ENCODE measurements at places on chromosomes 7 and 10. TPM values are rescaled to one million over a fixed set of nuclear protein-coding genes. Genes with fewer than 3 reads are reported as not detected.

The PDE6C gene
- total RNA-seq = not detected

The ARL3 gene
- 16.6 TPM for total RNA-seq

The PRKG1 gene
- total RNA-seq = 2.8 TPM

The SLC16A12 gene
- 0.31 TPM for total RNA-seq

DNA sequence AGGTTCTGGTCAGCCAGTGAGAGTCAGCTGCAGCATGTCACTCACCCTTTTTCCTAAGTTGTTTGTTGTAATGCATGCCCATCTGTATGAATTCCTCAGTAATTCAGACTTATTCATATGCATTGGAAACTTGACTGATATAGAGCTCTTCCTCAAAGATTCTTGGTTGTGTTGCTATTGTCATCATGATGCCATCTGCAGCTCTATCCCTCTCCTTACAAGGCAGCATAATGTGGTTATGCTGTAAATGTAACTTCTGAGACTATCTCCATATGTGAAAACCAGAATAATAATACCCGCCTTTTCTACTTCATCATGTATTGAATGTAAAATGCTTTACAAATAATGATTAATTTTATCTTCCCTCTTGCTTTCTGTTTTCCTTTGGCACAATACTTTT is 252.6 kb upstream of the MTPN start:
- DNase-seq = no peak

DNA sequence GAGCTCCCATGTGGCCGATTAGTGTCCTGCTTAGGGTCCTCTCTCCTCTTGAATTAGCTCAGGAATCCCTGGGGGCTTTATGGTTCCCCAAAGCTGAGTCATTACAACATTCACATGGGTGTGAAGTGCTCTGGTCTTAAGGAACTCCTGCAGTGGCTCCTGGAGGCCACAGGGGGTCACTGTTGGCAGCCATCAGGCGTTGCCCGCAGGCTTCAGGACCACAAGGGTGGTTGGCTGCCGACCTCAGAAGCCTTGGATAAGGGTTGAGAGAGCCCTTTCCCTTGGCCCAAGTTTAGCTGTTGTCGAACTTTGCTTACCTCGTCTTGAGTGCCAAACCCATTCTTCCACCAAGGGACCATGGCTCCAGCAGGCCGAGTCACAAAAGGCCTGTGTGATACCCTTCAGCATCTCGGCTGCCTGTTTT is 61.7 kb downstream of the SH2D4B start:
- no peak for DNase-seq

GRCh38 chr10:88092973-88093372 is 229.5 kb downstream of the PTEN start:
- no peak for DNase-seq

DNA sequence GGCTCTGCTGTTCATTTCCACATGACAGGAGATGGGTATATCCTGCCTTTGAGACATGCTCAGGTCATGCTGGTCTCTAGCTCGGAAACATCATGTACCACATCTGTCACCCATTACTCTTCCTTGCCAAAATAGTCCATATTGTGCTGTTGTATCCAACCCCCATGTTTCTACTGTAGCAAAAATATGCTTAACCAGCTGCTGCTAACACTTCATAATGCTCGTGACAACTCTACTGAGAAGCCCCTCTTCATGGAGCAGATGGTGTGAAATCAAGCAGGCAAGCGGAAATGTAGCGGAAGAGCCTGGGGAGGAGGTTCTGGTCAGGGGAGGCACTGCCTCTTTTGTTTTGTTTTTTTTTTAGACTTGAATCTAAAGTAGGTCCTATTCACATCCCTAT is 82.9 kb downstream of the NPY start:
- DNase-seq = no peak

GRCh38 chr10:131888186-131888604 is 12.6 kb upstream of the PPP2R2D start:
- DNase-seq = peak; percentile 27

- DNase-seq = no peak
These were observed 81.0 kb downstream of the HACD1 start for GRCh38 chr10:17536221-17536620.

GRCh38 chr10:86306628-86307278 is 59.8 kb downstream of the GRID1 start:
- DNase-seq = no peak

- no peak for DNase-seq
These were observed 378.8 kb upstream of the C7orf33 start for GRCh38 chr7:148211740-148212151.

Data from astrocyte (in vitro differentiated cells and primary cell).